Stomach (tissue), 19 donors: ENCODE measurements at places on chromosomes 7 and 10. TPM values are rescaled to one million over a fixed set of nuclear protein-coding genes. Genes with fewer than 3 reads are reported as not detected.
A peak's percentile ranks its signal among the peaks of the same experiment; 100 is the strongest.

DNA sequence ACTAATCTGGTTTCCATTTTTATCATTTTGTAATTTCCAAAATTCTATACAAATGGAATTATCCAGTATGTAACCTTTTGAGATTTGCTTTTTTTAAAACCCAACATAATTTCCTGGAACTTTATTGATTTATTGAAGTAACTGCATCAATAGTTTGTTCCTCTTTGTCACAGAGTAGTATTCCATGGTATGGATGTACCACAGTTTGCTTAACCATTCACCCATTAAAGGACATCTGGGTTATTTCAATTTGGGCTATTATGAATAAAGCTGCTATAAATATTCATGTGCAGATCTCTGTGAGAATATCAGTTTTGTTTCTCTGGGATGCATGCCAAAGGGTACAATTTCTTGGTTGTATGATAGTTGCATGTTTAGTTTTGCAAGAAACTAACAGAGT lies 2.9 kb downstream of the GPNMB start:
- DNase-seq: no peak
- H3K4me3 ChIP-seq: no peak overlapping the region
- H3K4me1 ChIP-seq: peaks cover 7% of the 10 kb centered on the region
- H3K27ac ChIP-seq: no peak overlapping the region
- peaks cover under 1% of the 10 kb centered on the region for H3K36me3 ChIP-seq

GRCh38 chr7:131949659-131950058 lies 393.2 kb upstream of the PODXL start:
- H3K4me3 ChIP-seq: no peak overlapping the region
- no peak for DNase-seq
- no peaks in the 10 kb centered on the region for H3K36me3 ChIP-seq
- H3K27ac ChIP-seq: no peak overlapping the region
- peaks cover 25% of the 10 kb centered on the region for H3K27me3 ChIP-seq
- peaks cover 18% of the 10 kb centered on the region for H3K4me1 ChIP-seq

- peak overlapping the region; percentile 86 for H3K27ac ChIP-seq
- H3K27me3 ChIP-seq: peaks cover 21% of the 10 kb centered on the region
- peaks cover 38% of the 10 kb centered on the region for H3K4me1 ChIP-seq
These were observed 967 bp upstream of the GLI3 start for GRCh38 chr7:42237811-42238541.

DNA sequence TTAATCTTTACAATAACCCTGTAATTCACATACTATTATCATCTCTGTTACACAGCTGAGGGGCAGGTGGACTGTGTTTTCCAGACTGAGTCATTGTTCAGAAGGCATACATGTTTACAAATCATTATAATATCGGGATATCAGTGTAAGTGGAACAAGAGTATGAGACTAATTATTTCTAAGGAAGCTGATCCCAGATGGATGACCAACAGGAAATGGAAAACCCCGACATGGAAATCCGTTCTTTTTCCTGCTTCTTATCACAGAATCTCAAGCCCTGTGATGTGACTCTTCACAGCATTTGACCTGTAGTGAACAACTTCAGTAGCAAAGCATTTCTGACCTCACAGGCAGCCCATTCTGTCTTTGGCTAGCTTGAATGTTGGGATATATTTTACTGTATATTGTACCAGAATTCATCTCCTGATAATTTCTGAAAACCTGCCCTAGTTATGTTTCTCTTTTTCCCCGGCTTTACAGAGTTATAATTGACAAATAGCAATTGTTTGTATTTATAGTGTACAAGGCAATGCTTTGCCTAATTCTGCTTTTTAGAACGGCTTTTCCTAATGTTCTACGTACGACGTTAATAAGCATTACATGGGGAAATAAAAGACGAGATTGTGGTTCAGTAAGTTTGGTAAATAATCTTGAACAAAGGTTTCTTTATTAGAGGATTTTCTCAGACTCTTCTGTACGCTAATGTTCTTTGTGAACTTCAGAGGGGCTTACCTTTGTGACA lies 78.6 kb upstream of the SYPL1 start:
- no peaks in the 10 kb centered on the region for H3K4me1 ChIP-seq
- H3K27me3 ChIP-seq: no peaks in the 10 kb centered on the region
- DNase-seq: no peak
- no peak overlapping the region for H3K27ac ChIP-seq

- DNase-seq: no peak
- no peaks in the 10 kb centered on the region for H3K36me3 ChIP-seq
- no peak overlapping the region for H3K4me3 ChIP-seq
- H3K27me3 ChIP-seq: no peaks in the 10 kb centered on the region
- no peak overlapping the region for H3K27ac ChIP-seq
These were observed 604.0 kb downstream of the INHBA start for GRCh38 chr7:41098846-41099245.

GRCh38 chr7:141991140-141991539 lies 4.5 kb upstream of the MGAM start:
- no peak overlapping the region for H3K4me3 ChIP-seq
- DNase-seq: no peak
- no peaks in the 10 kb centered on the region for H3K36me3 ChIP-seq
- no peak overlapping the region for H3K27ac ChIP-seq
- no peaks in the 10 kb centered on the region for H3K27me3 ChIP-seq

GRCh38 chr10:122085423-122085911 lies 96.5 kb downstream of the TACC2 start:
- no peak overlapping the region for H3K4me3 ChIP-seq
- no peak overlapping the region for H3K27ac ChIP-seq
- peaks cover 56% of the 10 kb centered on the region for H3K36me3 ChIP-seq
- H3K4me1 ChIP-seq: no peaks in the 10 kb centered on the region

GRCh38 chr10:4847561-4848355 lies 21.8 kb downstream of the AKR1E2 start:
- peaks cover 8% of the 10 kb centered on the region for H3K36me3 ChIP-seq
- H3K4me3 ChIP-seq: no peak overlapping the region
- H3K4me1 ChIP-seq: peaks cover 45% of the 10 kb centered on the region
- H3K27me3 ChIP-seq: no peaks in the 10 kb centered on the region

- H3K27me3 ChIP-seq: no peaks in the 10 kb centered on the region
- H3K36me3 ChIP-seq: no peaks in the 10 kb centered on the region
- H3K4me3 ChIP-seq: no peak overlapping the region
- peak; percentile 16 for DNase-seq
- no peaks in the 10 kb centered on the region for H3K4me1 ChIP-seq
These were observed 385.5 kb upstream of the PFKP start for GRCh38 chr10:2681891-2682290.

GRCh38 chr7:154913638-154914307 lies 89.2 kb downstream of the PAXIP1 start:
- peak overlapping the region; percentile 35 for H3K4me3 ChIP-seq
- peak; percentile 95 for DNase-seq
- no peak overlapping the region for H3K27ac ChIP-seq
- H3K4me1 ChIP-seq: peaks cover 8% of the 10 kb centered on the region

DNA sequence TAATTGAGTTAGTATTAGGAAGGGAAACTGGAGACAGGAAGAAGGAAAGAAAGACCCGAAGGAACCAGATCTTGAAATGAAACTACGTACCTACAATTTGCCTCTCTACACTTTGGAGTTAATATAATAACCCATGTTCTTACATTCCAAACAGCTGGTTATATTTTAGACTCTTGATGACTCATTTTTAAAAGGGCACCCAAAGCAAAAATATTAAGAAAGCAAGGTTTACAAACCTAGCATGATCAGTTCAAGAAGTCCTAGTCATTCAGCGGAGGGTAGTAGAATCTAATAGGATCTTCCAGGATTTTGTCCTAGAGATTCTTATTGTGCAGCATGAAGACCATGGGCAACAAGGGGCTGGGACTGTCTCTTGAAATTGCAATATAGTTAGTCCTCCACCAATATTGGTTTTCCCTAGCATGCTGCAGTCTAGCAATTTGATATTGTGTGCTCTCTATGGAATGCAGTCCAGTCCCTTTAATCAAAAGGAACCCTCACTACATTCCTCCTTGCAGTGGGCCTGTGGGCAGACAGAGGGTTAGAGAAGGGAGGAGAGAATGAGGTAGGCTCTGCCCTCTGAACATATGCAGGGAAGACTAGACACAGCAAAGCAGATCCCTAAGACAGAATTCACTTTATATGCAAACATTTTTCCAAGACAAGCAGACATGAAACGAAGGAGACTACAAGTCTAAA lies 230.3 kb downstream of the INHBA start:
- no peaks in the 10 kb centered on the region for H3K4me1 ChIP-seq
- no peaks in the 10 kb centered on the region for H3K27me3 ChIP-seq
- H3K4me3 ChIP-seq: no peak overlapping the region

DNA sequence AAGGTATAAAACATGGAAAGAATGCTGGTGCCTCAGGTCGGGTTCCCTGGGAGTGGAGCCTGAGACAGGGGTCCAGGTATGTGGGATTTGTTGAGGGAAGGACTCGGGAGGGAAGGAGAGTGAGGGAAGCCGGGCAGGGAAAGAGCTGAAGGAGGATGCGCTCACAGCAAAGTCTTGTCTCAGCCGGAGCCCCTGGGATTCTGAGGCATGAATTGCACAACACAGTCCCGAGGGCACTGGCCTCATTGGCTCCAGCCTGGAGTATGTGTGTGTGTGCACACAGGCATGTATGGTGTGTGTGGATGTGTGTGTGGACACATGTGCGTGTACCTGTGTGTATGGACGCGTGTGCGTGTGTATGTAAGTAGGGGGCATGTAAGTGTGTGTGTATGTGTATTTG lies 87.4 kb downstream of the WDFY4 start:
- H3K27me3 ChIP-seq: peaks cover 4% of the 10 kb centered on the region
- H3K4me1 ChIP-seq: no peaks in the 10 kb centered on the region
- DNase-seq: no peak
- no peak overlapping the region for H3K4me3 ChIP-seq
- no peak overlapping the region for H3K27ac ChIP-seq
- no peaks in the 10 kb centered on the region for H3K36me3 ChIP-seq

DNA sequence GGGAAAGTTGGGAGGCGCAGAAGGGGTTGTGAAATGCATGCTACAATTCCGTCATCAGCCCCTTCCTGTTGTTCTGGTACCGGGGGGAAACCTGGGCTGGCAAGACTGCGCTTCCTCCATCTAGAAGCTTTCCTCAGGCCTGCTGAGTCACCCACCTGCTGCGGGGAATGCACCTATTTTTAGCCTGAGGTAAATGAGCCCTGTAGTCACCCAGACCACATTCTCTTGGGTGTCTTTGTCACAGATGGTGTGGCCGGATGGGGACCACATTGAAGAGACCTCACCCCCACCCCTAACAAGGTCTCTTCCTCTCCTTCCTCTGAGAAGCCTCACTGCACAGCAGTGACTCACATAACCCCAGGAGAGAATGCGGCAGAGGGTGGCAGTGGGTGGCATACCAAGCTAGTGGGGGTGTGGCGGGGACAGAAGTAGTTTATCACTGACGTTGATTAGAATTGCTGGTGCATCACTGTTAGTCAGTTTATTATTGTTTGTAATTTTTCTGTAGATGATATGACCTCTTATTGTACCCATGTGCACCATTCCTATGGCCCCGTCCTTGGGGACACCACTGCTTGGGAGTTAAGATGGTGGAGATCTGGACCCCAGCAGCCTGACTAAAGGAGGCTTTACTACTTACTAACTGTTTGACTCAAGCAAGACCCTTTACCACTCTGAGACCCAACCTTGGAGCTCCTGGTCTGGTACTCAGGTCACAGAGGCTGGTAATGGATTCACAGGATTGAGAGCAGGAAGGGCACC lies 83.0 kb upstream of the DUSP5 start:
- no peaks in the 10 kb centered on the region for H3K27me3 ChIP-seq
- peaks cover 9% of the 10 kb centered on the region for H3K4me1 ChIP-seq
- H3K4me3 ChIP-seq: no peak overlapping the region
- peak overlapping the region; percentile 63 for H3K27ac ChIP-seq
- peak; percentile 70 for DNase-seq
- H3K36me3 ChIP-seq: no peaks in the 10 kb centered on the region

DNA sequence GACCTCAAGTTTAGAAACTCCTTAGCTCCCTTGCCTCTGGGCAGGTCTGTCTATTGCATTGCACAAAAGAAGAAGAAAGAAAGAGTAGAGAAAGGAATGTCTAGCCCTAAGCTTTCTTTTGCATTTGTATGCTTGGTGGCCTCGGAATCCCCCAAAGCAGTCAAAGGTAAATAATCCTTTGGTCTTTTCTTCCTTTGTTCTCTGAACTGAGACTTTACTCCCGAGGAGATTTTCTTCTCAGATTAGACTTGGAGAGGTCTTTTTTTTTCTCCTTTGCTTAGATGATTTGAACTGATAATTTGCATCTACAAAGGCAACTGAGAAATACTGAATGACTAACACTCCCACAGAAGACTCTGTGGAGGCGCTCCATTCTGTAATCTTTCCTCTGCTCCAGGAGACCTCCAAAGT lies 93.2 kb downstream of the AKR1D1 start:
- H3K4me1 ChIP-seq: no peaks in the 10 kb centered on the region
- H3K4me3 ChIP-seq: no peak overlapping the region
- no peak for DNase-seq

DNA sequence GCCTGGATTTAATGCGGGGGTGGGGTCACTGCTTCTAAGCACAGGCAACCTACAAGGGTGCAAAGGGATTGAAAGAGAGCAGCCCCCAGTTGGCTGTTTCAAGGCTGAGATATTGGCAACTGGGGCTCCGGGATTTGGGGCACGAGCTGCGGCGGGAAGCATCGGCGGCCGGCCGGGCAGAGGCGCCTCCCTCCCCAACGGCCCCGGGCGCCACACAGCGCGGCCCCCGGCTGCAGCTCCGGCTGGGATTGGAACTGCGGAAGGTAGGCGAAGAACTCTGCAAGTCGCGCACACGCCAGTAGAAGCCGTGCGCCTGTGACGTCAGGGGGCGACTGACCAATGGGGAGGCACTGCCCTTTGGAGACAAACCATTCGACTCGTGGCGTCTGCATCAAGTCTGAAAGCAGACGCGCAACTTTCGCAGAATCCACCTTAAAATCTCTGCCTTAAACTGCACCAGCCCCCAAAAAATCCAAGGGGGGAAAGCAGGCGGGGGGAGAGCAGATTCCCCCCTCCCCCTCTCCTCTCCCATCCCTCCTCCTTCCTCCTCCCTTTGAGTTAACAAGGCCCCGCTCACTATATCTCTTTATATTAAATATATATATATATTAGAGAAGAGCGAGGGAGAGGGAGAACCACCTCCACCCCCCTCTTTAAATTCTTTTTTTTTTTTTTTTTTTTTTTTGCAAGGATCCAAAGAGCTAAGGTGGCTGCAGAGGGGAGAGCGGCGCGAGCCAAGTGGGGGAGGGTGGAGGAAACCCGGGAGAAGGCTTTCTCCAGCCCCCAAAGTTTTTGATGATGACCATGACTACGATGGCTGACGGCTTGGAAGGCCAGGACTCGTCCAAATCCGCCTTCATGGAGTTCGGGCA lies at the start of gene DLX6:
DLX6 (plus strand) TSS at position 371 of the 872 bp plus-strand sequence; CDS start at position 796, 425 bp downstream.
- H3K4me1 ChIP-seq: peaks cover 26% of the 10 kb centered on the region
- no peak within 1 kb of the TSS for H3K27ac ChIP-seq
- DNase-seq: peak; percentile 85
- peaks cover 40% of the 10 kb centered on the region for H3K27me3 ChIP-seq
- H3K36me3 ChIP-seq: no peaks in the 10 kb centered on the region
- peak within 1 kb of the TSS; percentile 36 for H3K4me3 ChIP-seq

DNA sequence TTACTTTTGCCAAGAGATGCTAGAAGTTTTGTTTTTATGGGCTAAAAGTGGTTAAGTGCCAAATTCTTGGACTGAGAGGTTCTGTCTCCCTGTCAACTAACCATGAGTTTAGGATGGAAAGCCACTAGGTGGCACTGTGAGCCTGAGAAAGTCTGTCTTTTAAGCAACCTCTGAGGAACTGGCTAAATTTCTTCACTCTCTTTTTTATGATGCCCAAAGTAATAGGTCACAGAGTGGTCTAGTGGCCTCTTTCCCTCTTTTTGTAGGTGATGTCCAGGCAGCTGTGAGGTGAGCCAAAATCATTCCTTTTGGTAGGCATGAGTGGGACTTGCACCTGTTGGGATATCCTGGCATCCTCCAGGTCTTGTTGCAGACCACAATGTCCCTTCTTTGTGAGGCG lies 56.8 kb downstream of the SND1 start:
- peak; percentile 91 for DNase-seq
- peaks cover 5% of the 10 kb centered on the region for H3K4me1 ChIP-seq

The CRPPA gene
- 11.0 TPM for total RNA-seq

The PTPRN2 gene
- total RNA-seq: 136 TPM

The CDC14C gene
- not detected for total RNA-seq

The EPO gene
- not detected for total RNA-seq

The CFAP58 gene
- total RNA-seq: 0.58 TPM

The CPVL gene
- not detected for total RNA-seq

The FGF8 gene
- total RNA-seq: not detected
